Lung microvascular endothelial cell (primary cell): ENCODE measurements at places on chromosomes 11 and 22. TPM values are rescaled to one million over a fixed set of nuclear protein-coding genes. Genes with fewer than 3 reads are reported as not detected.

- DNase-seq = no peak
Observed at GRCh38 chr11:70204466-70204799, 1.3 kb downstream of the FADD start.

GRCh38 chr11:70597751-70598625 lies 199.7 kb downstream of the CTTN start:
- no peak for DNase-seq

MAJIN gene
- total RNA-seq = not detected in 2 replicates

KIRREL3 gene
- total RNA-seq = under 0.01 TPM in 1 of 2 replicates, not detected in the other
